ENCODE measurements at places on chromosomes 12 and 14.
A peak's percentile ranks its signal among the peaks of the same experiment; 100 is the strongest.

- DNase-seq: no peak
Measured at GRCh38 chr12:80581783-80582182, 125.7 kb upstream of the MYF6 start.

GRCh38 chr14:72822946-72823611, 70.8 kb downstream of the DPF3 start:
- DNase-seq: no peak

DNA sequence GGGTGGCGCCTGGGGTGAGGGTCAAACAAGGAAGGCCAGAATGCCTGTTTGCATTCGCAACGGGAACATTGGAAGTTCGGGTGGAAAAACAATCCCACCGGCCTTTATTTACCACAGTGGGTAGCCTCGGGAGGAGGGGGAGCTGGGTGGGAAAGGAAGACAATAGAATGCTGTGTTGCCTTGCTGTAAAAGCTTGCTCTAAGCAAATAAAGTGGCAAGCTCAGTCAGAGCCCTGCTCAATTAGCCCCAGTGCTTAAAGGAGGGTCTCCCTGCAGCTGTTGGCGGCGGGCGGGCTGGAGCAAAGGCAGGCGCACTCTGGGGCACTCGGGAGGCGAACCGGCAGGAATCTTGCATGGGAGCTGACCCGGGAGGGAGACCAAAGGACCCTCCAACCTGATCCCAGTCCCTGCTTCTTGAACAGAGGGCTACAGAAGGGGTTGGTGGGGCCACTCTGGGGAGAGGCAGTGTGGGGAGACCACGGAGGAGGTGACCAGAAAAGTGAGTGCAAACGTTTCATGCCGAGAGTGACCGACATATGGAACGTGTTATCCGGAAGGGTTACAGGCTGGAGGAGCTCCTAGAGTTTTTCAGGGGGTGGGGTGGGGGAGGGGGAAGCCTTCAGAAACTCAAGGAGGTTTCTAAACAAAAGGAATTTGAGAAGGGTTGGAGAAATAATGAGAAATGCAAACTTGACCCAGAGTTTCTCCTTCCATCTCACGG, 48.5 kb downstream of the NTF3 start:
- no peak for DNase-seq

GRCh38 chr14:91879196-91879595, 11.9 kb upstream of the TC2N start:
- DNase-seq: no peak

DNA sequence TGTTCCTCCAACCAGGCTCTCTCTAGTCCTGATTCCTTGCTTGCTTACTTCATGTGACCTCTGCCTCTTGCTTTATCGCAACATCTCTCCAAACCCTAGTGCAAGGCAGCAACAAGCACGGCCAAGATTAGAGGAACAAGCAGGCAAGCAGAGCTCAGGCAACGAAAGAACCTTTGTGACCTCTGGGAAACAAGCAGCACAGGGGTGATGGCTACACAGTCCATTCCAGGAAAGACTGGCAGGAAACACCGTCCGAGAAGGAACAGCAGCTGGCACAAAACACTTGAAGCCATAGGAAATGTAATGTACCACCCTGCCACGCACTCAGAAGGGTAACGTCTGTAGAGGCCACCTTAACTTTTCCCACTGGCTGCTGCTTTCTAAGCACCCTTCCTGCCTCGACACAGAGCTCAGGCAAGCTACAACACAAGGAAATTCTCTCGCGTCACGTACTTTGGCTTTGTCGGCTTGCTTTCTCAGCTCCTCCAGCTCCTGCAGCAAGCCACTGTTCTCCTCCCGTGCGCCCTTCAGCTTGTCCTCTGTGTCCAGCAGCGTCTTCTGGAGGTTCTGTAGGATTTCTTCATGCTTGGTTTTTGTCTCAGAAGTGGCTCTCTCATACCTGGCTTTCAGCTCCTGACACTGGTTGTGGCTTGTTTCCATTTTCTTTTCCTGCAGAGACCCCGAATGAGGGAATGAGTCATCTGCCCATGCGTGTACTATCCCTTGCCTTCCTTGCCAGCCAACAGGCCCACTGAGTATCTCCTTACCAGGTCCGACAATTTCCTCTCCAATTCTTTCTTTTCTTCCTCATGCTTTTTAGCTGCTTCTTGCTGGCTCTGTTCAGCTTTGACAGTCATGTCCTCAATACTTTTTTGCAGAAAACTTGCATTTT, 61.4 kb upstream of the VPS33A start:
- DNase-seq: no peak

DNA sequence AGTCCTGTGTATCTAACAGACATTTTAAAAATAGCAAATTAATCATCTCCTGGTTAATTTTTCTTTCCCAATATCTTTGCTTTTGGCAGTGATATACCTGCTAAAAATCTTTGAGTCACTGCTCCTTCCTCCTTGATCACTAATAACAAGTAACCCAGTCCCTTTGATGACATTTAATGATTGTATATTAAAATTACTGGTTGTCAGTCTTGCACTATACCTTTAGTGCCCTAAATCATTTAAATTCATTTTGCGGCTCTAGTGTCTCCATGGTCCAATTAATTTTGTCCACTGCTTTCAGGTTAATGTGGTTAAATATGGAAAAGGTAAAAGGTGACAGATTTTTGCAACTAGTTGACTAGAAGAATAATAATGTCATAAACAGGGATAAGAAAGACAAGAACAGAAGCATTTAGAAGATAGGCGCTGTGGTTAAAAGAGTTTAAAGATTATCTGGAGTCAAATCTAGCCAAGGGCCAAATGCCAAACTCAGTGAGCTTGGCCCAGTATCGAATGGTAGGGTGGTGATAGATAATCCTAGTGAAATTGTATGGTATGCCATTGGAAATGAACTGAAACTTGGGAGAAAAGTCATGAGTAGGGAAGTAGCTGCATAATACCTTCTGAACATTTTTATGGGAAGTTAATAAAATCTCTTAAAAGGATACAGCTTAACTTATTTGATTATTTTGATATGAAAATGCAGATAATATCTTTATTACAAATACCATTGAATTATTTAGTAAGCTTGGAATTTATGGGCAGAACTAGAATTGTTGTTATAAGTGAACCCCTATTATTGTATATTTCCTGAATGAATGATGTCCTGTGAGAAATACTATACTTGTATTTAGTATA, 115.0 kb downstream of the PCNX1 start:
- DNase-seq: no peak

- DNase-seq: no peak
Measured at GRCh38 chr12:57211791-57212700, 4.5 kb upstream of the NXPH4 start.

DNA sequence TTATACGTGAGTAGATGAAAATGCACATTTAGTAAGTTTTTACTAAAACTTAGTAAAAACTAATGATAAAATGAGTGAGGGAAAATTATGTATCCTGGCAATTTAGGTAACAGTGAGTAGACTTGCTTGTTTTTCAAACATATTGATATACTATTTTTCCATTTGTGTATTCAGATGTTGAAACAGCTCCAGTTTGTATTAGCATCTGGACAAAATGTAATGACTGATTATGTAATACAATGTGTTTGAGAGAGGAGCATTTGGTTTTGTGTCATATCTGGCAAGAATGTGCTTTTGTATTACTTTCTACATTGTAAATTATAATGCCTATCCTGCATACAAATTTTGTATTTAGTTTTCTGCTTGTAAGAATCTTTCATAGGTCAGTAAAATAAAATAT, 5.6 kb downstream of the CNOT2 start:
- DNase-seq: no peak

DNA sequence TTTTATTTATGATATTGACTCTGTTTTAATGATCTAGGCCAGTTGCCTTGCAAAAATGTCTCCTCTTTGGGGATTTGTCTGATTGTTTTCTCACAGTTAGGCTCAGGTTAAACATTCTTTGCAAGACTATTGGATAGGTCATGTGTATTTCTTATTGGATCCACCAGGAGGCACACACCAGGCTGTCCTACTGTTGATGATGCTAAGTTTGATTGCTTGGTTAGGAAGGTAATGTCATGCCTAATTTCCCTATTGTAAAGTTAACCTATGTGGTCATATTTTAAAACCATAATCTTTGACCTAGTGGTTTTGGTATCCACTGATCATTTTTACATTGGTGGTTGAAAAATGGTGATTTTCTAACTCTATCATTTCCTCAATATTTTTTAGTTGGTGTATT, 137.1 kb downstream of the BRMS1L start:
- DNase-seq: peak; percentile 15

DNA sequence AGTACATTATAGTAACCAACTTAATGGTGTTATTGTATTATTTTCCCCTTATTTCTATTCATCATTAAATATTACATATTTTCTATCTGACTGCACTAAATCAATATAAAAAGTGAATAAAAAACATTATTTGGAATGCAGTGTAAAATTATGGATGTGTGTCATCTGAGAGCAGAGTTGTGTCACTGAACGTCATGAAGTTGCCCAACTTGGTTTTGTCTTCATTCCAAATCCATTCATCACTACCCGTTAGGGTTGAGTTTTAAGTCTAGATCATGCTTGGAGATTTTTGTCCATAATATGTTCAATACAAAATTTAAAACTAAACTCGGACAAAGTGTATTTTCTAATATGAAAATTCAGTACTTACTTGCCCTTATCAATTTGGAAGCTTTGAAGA, 16.1 kb downstream of the KLRF1 start:
- no peak for DNase-seq

GRCh38 chr14:104640681-104641080, 36.1 kb upstream of the TMEM179 start:
- DNase-seq: no peak

- no peak for DNase-seq
Measured at GRCh38 chr12:131195796-131196195, 242.1 kb downstream of the ADGRD1 start.

DNA sequence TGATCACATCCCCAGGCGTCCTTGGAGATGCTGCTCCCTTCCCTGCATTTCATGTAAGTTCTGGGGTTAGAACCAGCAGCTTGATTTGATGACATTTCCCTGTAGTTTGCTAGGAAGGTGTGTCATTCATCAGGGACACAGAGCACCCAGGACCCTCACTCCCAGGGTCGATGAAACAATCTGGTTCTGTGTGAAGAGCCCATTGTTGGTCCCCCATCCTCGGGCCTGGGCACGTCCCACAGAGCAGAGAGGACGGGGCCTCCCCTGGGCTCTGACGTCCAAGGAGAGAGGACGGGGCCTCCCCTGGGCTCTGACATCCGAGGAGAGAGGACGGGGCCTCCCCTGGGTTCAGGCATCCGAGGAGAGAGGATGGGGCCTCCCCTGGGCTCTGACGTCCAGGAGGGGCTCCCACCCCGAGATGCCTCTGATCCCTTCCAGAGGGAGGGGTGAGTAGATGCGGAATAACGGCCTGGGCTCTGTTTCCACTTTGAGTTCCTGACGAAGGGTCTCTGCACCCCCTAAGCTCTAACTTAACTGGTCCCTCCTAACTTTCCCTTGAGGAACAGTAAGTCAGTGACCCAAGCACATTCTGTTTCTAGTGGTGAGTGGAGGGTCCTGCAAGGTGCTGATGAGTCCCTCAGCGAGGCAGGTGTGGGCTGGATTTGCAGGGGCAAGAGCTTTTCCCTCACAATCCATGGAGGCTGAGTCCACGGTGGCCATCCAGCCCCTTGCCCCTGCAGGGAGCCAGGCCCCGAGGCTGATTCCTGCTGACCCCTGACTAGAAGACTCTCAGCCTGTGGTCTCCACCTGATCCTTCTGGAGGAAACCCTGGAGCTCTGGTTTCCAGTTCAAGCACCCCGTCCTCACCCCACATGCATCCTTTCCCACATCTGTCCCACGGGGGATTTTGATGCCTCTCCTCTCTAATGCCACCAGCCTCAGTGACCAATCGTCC, 35.5 kb upstream of the SFSWAP start:
- DNase-seq: no peak

GRCh38 chr12:55707219-55707671, 459 bp downstream of the ITGA7 start:
- no peak for DNase-seq

All from kidney glomerular epithelial cell (primary cell).